ENCODE measurements at places on chromosomes 1 and 21.

DNA sequence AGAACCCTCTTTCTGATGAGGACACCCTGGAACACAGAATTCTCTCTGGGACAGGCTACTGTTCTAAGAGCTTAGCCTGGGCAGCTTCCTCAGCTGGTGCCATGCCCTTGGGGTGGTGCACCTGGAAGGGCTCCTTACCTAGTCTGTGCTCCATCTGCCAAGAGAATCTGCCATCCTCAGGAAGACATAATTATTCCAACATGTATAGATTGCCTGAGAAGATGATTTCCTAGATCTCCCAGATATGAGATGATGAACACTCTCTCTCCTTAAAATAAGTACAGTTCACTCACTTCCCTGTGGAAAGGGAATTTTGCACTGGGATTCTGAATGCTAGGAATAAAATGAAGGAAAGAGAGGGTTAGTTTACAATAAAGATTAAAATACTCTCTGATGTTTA is 87.6 kb downstream of the NENF start:
- no peaks in the 10 kb centered on the region for H3K36me3 ChIP-seq
- DNase-seq, result no peak
- H3K4me1 ChIP-seq, result no peaks in the 10 kb centered on the region
- no peak overlapping the region for H3K4me3 ChIP-seq

DNA sequence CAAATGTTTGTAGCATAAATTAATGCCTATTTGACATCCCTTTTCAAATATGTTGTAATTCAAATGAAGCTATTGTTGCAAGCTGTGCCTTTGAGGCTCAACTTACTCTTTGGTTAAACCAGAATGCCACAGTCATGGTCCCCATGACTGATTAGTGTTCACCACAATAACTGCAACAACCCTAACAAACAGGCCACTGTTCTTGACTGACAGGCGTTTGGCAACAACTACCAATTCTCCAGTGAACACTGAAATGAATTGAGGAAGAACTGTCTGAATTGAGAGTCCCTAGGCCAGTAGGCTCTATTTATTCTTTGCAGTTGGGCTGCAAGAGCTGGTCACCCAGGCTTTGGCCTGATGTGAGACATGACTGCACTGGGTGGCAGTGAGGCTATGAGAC is 6.6 kb upstream of the TMEM167B start:
- peak overlapping the region; percentile 65 for H3K27ac ChIP-seq
- no peaks in the 10 kb centered on the region for H3K36me3 ChIP-seq
- H3K27me3 ChIP-seq, result no peaks in the 10 kb centered on the region
- peak; percentile 12 for DNase-seq
- H3K4me3 ChIP-seq, result no peak overlapping the region

DNA sequence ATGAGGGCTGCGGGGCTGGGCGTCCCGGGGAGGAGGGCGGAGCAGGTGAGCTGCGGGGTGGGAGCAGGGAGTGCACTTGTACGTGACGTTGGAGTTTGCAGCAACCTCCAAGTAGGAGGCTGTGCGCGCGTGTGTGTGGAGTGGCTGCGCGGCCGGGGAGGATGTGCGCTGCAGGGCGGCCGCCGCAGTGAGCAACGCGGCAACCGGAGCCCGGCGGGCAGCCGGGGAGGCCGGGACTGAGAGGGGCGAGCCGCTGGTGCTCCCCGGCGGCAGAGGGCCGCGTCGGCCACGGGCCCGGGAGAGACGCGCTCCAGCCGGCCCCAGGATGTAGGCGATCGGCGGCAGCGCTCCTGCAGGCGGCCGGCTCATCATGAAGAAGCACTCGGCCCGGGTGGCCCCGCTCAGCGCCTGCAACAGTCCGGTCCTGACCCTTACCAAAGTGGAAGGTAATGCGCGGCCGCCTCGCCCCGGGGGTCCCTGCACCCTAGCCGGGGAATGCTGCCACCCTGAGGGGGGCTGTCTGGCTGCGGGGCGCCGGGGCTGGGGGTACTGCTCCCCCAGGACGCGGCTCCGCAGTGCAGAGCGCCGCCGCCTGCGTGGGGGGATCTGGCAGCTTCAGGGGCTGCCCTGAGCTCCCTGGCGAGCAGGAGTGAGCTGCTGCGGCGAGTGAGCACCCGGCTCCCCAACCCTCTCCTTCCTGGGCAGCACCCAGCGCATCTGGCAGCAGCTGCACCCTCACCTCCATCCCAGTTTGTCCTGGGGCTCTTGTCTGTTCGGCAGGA is 158.9 kb upstream of the COA6 start:
- DNase-seq, result no peak
- H3K27me3 ChIP-seq, result no peaks in the 10 kb centered on the region
- no peak overlapping the region for H3K27ac ChIP-seq
- peaks cover 4% of the 10 kb centered on the region for H3K4me1 ChIP-seq
- no peaks in the 10 kb centered on the region for H3K36me3 ChIP-seq
- peak overlapping the region; percentile 51 for H3K4me3 ChIP-seq

- no peaks in the 10 kb centered on the region for H3K27me3 ChIP-seq
- H3K27ac ChIP-seq, result no peak overlapping the region
- H3K4me3 ChIP-seq, result no peak overlapping the region
- no peaks in the 10 kb centered on the region for H3K4me1 ChIP-seq
- no peak for DNase-seq
These were observed 121.7 kb upstream of the DUSP10 start for GRCh38 chr1:221863635-221864034.

DNA sequence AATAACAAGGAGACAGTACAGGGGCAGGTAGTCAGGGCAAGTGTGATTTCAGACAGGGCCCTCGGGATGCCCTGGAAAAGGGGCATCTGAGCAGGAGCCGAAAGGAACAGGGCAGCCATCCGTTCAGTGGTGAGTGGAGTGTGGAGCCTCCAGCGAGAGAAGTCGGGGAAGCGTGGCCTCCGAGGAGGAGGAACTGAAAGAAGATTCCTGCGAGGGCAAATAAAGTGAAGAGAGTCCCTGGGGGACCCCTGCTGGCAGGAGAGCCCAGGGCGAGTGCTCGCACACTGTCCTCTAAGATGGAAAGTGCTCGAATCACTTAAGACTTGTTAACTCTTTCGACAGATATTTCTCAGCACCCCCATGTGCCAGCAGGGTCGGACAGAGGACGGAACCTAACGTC is 3.5 kb upstream of the UTS2 start:
- no peaks in the 10 kb centered on the region for H3K36me3 ChIP-seq
- H3K27ac ChIP-seq, result no peak overlapping the region
- no peaks in the 10 kb centered on the region for H3K4me1 ChIP-seq
- H3K4me3 ChIP-seq, result no peak overlapping the region
- no peaks in the 10 kb centered on the region for H3K27me3 ChIP-seq

GRCh38 chr21:38289705-38290485 is 33.1 kb downstream of the KCNJ15 start:
- DNase-seq, result peak; percentile 29
- H3K36me3 ChIP-seq, result no peaks in the 10 kb centered on the region
- no peak overlapping the region for H3K27ac ChIP-seq
- no peak overlapping the region for H3K4me3 ChIP-seq
- H3K27me3 ChIP-seq, result no peaks in the 10 kb centered on the region
- no peaks in the 10 kb centered on the region for H3K4me1 ChIP-seq

All from ascending aorta (tissue), 2 donors.